ENCODE measurements at places on chromosomes 5 and 9.

- DNase-seq: no peak
These were observed 339.6 kb downstream of the TRIM36 start for GRCh38 chr5:114830114-114830513.

DNA sequence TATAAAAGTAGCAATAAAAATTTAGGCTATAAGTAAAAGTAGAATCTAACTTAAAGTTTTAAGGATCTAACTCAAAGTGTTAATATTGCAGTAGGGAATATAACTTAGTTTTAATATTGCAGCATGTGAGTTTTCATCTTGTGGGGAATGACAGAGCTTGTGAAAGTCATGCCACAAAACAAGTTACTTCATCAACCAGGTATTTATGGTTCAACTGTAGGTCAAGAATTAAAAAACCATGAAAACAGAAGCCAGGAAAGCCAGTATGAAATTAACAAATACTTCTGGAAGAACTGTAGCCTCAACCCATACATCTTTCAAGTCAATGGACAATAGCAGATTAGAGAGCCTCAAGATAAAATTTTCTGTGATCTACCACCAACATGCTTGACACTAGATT lies 19.0 kb downstream of the HMGCS1 start:
- DNase-seq: no peak

DNA sequence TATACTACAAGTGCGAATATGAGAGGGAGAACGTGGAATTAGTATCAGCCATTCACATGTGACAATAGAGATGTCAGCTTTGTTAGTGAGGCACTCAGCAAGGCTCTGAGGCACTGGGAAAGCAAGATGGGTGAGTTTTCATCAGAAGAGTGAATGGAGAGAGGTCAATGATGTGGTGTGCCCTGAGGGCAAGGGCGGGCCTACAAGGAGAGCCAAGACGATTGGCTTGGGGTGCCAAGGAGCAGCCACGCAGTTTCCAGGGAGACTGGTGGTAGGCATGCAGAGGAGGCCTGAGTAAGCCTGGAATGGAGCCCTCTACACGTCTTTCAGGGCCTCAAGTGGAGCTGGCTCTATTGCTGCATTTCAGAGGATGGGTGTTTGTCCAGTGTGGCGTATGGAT lies 24.7 kb downstream of the BTF3 start:
- no peak for DNase-seq

DNA sequence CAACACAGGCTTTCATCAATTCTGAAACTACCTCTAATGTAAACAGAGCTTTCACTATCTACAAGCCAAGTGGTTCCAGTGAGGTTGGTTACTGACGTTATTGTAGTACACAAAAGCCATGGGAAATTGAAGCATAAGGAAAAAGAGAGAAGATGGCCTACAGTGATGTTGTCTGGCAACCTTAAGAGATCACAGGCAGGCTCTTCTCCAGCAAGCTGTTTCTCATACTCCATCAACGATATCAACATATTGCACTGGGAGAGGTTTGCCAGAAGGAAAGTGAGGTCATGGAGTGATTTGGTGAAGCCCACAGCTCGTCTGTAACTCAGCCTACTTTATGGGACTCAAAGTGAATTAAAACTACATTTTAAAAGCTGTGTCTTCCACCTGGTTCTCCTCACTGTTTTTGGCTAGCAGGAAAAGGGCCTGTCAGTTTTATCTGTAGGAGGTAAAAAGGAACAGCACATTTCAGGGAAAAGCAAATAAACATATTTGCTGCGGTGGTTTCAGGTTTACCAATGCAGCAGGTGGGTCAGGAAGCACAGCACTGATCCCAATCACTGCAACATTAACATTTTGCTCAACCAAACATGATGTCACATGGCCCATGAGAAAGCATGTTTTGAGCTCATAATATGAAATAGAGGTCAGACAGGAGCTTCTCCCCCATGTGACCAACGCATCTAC lies 72.9 kb downstream of the ARSB start:
- DNase-seq: peak; percentile 64

GRCh38 chr9:125977223-125977622 lies 230.1 kb downstream of the PBX3 start:
- DNase-seq: no peak

GRCh38 chr5:29795096-29795652 lies 1398.3 kb upstream of the CDH6 start:
- no peak for DNase-seq

DNA sequence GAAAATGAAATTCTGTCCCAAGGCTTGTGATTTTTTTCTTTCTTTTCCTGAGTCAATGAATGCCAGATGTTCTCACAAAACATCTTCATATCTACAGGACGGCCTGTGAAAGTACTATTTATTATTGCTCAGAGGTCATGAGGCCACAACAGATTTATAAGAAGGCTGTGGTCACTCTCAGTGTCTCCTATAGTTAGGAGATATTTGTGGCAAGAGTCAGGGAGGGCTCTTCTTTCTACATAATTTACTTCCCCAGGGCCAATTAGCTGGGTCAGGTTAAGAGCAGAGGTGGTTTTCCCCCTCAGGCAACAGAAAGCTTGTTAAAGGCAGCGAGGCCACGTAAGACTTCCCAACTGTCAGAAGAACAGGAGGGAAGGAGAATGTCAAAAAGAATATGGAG lies 248.7 kb downstream of the SLIT3 start:
- no peak for DNase-seq

- no peak for DNase-seq
These were observed 11.5 kb upstream of the MAP3K1 start for GRCh38 chr5:56803894-56804293.

- DNase-seq: no peak
These were observed 7.8 kb downstream of the PDE8B start for GRCh38 chr5:77218263-77218662.

DNA sequence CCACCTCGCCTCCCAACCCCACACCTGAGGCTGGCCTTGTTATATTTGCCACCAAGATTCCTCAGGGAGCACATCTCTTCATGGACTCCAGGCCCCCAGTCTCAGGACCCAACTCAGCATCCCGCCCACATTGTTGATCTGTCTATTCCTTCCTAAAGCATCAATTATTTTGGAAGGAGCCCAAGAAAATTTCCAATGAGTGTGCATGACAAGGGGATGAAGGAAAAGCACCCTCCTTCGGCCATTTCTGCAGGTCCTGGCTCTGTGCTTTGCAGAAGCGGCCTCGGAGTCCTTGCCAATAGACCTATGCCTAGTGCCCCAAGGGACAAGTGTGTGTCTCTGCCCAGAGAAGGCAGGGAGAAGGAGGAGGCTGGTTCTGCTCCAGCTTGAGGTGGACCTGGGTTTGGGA lies 273.2 kb downstream of the GADD45G start:
- no peak for DNase-seq

GRCh38 chr9:94761481-94761880 lies 35.0 kb downstream of the AOPEP start:
- no peak for DNase-seq

Measured in right hindlimb (tissue), 1 donor.